Sigmoid colon (tissue), 7 donors: ENCODE measurements at places on chromosomes 6 and 20. TPM values are rescaled to one million over a fixed set of nuclear protein-coding genes. Genes with fewer than 3 reads are reported as not detected.

Gene PRRC2A
- 90.8 TPM for total RNA-seq

- peaks cover 6% of the 10 kb centered on the region for H3K36me3 ChIP-seq
- H3K27ac ChIP-seq: no peak overlapping the region
- no peaks in the 10 kb centered on the region for H3K4me1 ChIP-seq
- no peak overlapping the region for H3K4me3 ChIP-seq
These were observed 6.0 kb downstream of the CST7 start for GRCh38 chr20:24955045-24955444.

DNA sequence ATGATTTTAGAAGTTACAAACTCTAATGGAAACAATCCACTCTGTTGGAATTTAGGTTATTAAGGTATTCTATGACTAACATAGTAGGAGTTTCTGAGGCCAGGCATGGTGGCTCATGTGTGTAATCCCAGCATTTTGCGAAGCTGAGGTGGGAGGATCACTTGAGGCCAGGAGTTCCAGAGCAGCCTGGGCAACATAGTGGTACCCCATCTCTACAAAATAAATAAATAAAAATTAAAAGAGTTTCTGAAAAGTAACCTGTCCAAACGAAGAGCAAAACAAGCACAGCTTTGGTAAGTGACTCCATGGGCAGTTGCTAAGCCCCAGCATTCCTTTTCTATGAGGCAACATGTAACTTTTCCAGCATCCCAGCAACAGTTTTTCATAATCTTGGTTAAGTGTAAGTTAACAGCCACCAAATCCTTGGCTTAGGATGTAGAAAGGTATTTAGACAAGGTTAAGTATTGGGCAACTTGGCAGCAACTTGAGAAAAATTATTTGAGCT, 86.3 kb downstream of the SOX4 start:
- no peak for DNase-seq
- no peaks in the 10 kb centered on the region for H3K36me3 ChIP-seq
- H3K27me3 ChIP-seq: no peaks in the 10 kb centered on the region
- peaks cover 11% of the 10 kb centered on the region for H3K4me1 ChIP-seq

Gene STMN3
- total RNA-seq: 19.9 TPM

Gene EFCAB8
- total RNA-seq: 0.71 TPM

DNA sequence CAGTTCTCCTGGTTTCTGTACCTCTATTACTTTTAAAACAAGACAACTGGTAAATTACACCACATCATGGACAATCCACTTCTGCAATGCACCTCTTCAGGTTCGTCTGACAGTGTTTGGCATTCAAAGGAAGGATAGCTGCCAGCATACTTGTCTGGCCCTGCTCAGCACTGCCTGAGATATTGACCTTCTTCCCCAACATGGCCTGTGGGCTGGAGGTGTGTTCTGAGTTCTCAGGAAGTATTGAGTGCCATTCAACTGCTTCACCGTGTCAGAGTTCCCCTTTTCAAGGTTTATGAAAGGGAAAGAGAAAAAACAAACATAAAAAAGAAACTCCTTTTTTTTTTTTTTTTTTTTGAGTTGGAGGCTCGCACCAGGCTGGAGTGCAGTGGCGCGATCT, 267.9 kb upstream of the SASH1 start:
- no peak for DNase-seq
- no peaks in the 10 kb centered on the region for H3K36me3 ChIP-seq
- no peaks in the 10 kb centered on the region for H3K27me3 ChIP-seq
- H3K27ac ChIP-seq: no peak overlapping the region

- no peak overlapping the region for H3K4me3 ChIP-seq
- DNase-seq: no peak
- H3K27me3 ChIP-seq: no peaks in the 10 kb centered on the region
- H3K27ac ChIP-seq: no peak overlapping the region
These were observed 19.4 kb upstream of the VNN1 start for GRCh38 chr6:132733283-132733682.

Gene HCK
- total RNA-seq: 8.6 TPM

- peaks cover 13% of the 10 kb centered on the region for H3K4me1 ChIP-seq
- peak overlapping the region; percentile 21 for H3K27ac ChIP-seq
- H3K36me3 ChIP-seq: no peaks in the 10 kb centered on the region
- no peak overlapping the region for H3K4me3 ChIP-seq
- no peak for DNase-seq
These were observed 10.4 kb upstream of the FRMD1 start for GRCh38 chr6:168089186-168090063.

- H3K4me1 ChIP-seq: no peaks in the 10 kb centered on the region
- peak overlapping the region; percentile 31 for H3K27ac ChIP-seq
- H3K27me3 ChIP-seq: no peaks in the 10 kb centered on the region
- no peaks in the 10 kb centered on the region for H3K36me3 ChIP-seq
These were observed 8.4 kb upstream of the NUP153 start for GRCh38 chr6:17714879-17715851.

GRCh38 chr6:7588506-7588905, 1.5 kb upstream of the SNRNP48 start:
- H3K27me3 ChIP-seq: no peaks in the 10 kb centered on the region
- H3K4me3 ChIP-seq: no peak overlapping the region
- H3K4me1 ChIP-seq: no peaks in the 10 kb centered on the region
- H3K27ac ChIP-seq: no peak overlapping the region

Gene CAPN11
- not detected for total RNA-seq

DNA sequence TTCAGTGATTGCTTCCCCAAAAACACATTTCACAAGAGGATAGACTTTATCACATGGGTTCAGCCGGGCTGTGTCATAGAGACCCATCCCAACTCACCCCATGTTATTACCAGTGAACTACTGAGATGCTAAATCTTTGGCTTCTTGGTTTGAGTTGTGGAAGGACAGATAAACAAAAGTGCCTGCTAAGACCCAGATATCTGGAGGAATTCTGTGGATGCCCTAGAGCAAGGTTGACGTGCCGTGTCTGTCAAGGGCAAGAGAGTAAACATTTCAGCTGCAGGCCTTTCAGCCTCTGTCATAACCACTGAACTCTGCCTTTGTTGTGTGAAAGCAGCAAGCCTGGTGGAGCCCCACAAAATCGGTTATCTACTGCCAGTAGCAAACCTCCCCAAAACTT, 11.2 kb upstream of the THBD start:
- no peaks in the 10 kb centered on the region for H3K36me3 ChIP-seq
- peaks cover 18% of the 10 kb centered on the region for H3K4me1 ChIP-seq
- no peak overlapping the region for H3K4me3 ChIP-seq
- no peak for DNase-seq
- no peaks in the 10 kb centered on the region for H3K27me3 ChIP-seq
- no peak overlapping the region for H3K27ac ChIP-seq

- no peak overlapping the region for H3K27ac ChIP-seq
- H3K36me3 ChIP-seq: no peaks in the 10 kb centered on the region
- no peaks in the 10 kb centered on the region for H3K27me3 ChIP-seq
- no peak overlapping the region for H3K4me3 ChIP-seq
- H3K4me1 ChIP-seq: no peaks in the 10 kb centered on the region
- no peak for DNase-seq
These were observed 46.0 kb upstream of the OR14J1 start for GRCh38 chr6:29255530-29255929.

Gene UBD
- total RNA-seq: not detected

GRCh38 chr20:59411589-59411988, 111.2 kb downstream of the EDN3 start:
- H3K27ac ChIP-seq: no peak overlapping the region
- H3K36me3 ChIP-seq: no peaks in the 10 kb centered on the region
- no peak for DNase-seq
- H3K4me3 ChIP-seq: no peak overlapping the region
- no peaks in the 10 kb centered on the region for H3K4me1 ChIP-seq
- H3K27me3 ChIP-seq: no peaks in the 10 kb centered on the region

Gene TLDC2
- not detected for total RNA-seq

- H3K27me3 ChIP-seq: no peaks in the 10 kb centered on the region
- peaks cover 39% of the 10 kb centered on the region for H3K4me1 ChIP-seq
- H3K36me3 ChIP-seq: no peaks in the 10 kb centered on the region
- no peak for DNase-seq
- peak overlapping the region; percentile 57 for H3K27ac ChIP-seq
These were observed 145.8 kb downstream of the PLCB4 start for GRCh38 chr20:9214685-9215084.

DNA sequence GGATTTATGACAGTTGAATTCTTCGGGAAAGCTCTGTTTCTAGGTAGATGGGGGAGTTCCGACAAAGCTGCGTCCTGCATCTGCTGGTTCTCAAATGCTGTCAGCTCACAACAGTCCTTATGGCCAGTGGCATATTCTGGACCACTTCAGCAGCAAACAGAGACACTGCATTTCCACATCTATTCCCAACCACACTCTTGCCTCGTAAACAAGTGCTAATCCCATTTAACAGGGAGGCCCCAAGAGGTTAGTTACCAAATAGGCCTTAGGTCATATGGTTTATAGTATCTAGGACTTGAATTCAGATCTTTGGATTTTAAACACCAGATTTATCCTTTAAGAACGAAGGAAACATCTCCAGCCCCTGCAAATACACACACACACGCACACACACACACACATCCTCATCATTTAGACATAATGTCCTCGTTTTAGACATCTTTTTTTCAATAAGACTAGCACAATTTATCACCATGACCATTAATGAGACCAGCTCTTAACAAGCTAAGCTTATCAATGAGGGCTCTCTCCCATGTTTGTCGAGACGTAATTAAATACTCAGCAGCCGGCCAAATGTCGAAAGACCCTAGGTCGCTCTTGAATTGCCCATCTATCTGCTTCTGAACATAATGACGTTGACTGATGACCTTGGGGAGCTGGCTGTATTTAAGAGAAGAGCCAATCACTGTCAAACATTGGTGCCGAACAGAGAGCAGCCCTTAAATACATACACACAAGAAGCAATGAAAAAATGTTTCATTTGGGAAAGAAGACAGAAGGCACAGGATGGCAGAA, 84.5 kb downstream of the PSMG4 start:
- DNase-seq: no peak
- H3K36me3 ChIP-seq: no peaks in the 10 kb centered on the region
- no peaks in the 10 kb centered on the region for H3K4me1 ChIP-seq
- no peak overlapping the region for H3K27ac ChIP-seq
- no peak overlapping the region for H3K4me3 ChIP-seq

DNA sequence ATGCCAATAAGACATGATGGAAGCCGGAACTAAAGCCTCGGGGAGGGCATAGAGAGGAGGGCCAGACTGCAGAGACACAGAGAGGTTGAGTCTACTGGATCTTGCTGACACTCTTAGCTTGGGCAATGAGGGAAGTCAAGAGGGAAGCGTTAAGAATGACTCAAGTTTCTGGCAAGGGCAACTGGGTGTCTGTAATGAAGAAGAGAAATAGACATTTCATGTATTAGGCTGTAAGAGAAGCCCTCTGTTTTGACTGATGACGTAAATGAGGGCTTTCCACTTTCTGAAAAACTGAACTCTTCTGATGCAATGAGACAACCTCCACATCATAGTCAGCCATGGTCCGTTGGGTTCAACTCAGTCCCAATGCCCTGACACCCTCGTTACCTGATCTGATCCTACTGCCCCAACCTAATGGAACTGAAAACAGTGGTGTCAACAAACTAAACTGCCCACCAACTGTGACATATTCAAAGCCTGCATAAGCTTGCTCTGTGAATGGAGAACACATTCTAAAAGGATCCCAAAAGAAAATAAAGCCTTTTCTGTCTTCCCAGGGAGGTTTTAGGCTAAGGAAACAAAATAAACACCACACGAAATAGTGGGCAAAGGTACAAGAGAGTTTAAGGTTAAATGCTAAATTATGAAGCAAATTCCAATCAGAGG, 45.8 kb upstream of the PNRC1 start:
- peaks cover 2% of the 10 kb centered on the region for H3K4me1 ChIP-seq
- H3K27ac ChIP-seq: peak overlapping the region; percentile 91

DNA sequence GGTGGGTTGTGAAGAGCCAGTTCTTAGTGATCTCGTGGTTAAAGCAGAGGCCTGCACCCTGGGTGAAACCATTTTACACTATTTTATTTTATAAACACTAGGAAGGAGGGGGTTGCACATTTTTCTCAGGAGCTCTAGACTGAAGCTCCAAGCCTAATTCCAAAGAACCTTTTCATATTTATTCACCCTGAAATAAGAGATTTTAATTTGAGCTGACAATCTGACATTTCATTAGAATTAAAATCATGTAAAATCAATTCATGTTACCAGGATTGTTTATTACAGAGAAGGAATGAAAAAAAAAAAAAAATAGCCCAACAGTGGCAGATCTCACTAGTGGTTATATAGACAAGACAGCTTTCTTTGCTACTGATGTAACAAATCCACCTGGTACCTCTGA, 222.5 kb upstream of the SOX4 start:
- no peaks in the 10 kb centered on the region for H3K27me3 ChIP-seq
- H3K27ac ChIP-seq: no peak overlapping the region
- H3K4me1 ChIP-seq: peaks cover 10% of the 10 kb centered on the region
- H3K4me3 ChIP-seq: no peak overlapping the region

DNA sequence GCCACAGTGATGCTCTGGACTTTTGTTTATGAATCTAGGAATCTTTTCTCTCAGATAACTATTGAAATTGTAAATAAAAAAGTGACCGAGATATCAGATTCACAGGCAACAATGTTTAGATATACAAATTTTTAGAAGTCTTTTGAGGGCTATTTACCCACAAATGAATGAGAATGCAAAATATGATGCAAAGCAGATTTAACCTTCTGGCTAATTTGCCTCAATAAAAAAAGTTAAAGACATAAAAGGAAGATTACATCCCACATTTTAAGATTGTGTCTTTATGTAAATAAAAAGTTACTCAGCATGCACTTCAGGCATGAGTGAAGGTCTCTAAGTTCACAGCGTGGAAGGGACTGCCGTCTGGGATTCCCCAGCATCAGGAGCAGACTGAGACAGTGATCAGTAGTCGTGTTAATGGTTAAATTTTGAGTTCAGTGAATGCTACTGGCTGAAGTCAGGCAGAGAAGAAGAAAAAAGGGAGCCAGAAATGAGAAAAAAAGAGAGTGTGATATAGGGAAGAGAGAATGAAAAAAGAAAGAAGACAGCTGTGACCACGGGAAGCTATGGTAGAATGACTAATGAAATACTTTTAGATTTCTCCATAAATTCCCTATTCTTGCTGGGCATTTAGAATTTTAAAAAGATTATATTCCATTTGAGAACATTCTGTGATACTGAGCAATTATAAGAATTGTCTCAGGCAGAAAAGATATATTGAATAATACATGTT, 93.6 kb downstream of the MYB start:
- no peak for DNase-seq
- H3K27ac ChIP-seq: no peak overlapping the region
- H3K36me3 ChIP-seq: no peaks in the 10 kb centered on the region
- no peaks in the 10 kb centered on the region for H3K4me1 ChIP-seq
- no peaks in the 10 kb centered on the region for H3K27me3 ChIP-seq

Gene LTA
- not detected for total RNA-seq

DNA sequence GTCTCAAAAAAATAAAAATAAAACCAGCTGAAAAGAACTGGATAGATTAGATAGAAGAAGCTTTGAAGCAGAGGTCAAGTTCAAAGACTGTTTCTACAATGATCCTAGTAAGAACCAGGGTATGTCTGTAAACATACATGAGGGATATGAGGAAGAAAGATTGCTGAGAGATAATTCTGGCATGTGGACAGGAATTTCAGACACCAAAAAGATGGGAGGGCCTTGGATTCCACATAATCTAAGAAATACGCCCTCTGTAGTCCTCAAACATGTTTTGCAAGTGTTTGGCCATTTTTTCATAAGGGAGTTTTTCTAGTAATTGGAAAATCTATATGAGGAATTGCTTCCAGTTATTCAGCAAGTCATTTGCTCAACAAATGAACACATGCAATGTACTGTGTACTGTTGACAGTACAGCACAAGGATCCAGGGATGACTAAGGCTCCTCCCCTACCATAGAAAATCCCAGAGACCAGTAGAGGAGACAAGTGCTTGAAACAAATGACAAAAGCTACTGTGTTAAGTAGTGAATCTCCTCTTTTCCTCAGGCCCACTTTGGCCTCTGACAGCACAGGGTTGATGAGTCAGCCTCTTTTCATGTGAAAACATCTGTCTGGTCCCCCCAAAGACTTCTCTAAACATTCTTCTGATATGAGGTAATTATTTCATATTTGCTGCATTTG, 795.9 kb downstream of the MAFB start:
- H3K4me3 ChIP-seq: no peak overlapping the region
- no peaks in the 10 kb centered on the region for H3K4me1 ChIP-seq
- no peaks in the 10 kb centered on the region for H3K27me3 ChIP-seq
- no peak for DNase-seq
